Melanocyte of skin (primary cell): ENCODE measurements at places on chromosomes 1 and 21. TPM values are rescaled to one million over a fixed set of nuclear protein-coding genes. Genes with fewer than 3 reads are reported as not detected.

The TRIM46 gene
- 3.9 and 4.3 TPM in 2 replicates for total RNA-seq

The NSL1 gene
- total RNA-seq: 38.6 and 42.0 TPM in 2 replicates

The TMIGD3 gene
- total RNA-seq: 0.34 and 1.1 TPM in 2 replicates

The AMY1B gene
- not detected in 2 replicates for total RNA-seq

The GPR52 gene
- total RNA-seq: 2.3 and 3.2 TPM in 2 replicates

The GGPS1 gene
- 17.6 and 22.9 TPM in 2 replicates for total RNA-seq

The MXRA8 gene
- total RNA-seq: 0.33 and 0.62 TPM in 2 replicates

The SYTL1 gene
- 0.15 TPM in 1 of 2 replicates, not detected in the other for total RNA-seq

The KIF26B gene
- total RNA-seq: 3.3 and 4.1 TPM in 2 replicates

The SPRR1B gene
- not detected in 2 replicates for total RNA-seq

The LHX8 gene
- total RNA-seq: not detected in 2 replicates

The COL11A1 gene
- 80.4 and 110 TPM in 2 replicates for total RNA-seq

The EIF4G3 gene
- total RNA-seq: 32.3 and 52.0 TPM in 2 replicates

The SDHB gene
- total RNA-seq: 181 and 242 TPM in 2 replicates
